ENCODE measurements at places on chromosomes 6 and 20.

- no peak for DNase-seq
Measured at GRCh38 chr6:150539568-150539967, 60.1 kb upstream of the PLEKHG1 start.

GRCh38 chr6:2861060-2861821, 19.6 kb upstream of the SERPINB1 start:
- peak; percentile 54 for DNase-seq

DNA sequence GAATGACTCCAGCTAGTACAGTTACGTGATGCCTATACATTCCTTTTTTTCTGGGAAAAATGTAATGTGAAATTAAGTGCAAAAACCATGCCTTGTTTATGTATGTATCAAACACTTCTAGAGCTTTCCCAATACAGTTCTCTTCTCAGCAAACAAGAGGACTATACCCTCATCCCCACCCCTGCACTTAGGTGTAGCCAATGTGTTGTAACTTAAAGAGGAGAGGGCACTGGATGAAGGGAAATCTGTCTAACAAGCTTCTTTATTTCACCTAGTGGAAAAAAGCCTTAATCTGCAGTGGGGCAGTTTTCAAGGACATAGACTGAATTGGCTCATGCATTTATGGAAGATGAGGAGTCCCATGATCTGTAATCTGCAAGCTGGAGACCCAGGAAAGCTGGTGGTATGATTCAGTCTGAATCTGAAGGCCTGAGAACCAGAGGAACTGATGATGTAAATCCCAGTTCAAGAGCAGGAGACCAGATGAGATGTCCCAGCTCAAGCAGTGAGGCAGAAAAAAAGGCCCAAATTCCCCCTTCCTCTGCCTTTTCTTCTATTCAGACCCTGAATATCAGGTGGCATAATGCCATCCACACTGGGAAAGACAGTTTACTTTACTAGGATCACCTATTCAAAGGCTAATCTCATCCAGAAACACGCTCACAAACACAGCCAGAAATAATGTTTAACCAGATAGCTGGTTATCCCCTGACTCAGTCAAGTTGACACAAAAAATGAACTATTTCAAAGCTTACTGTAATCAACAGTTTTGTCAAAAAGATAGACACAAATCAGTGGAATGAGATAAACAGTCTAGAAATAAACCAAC, 25.8 kb upstream of the SLC17A3 start:
- DNase-seq = no peak

- no peak for DNase-seq
Measured at GRCh38 chr20:4604580-4604979, 117.1 kb upstream of the PRND start.

GRCh38 chr20:10618611-10619245, 55.1 kb downstream of the JAG1 start:
- DNase-seq = no peak

- DNase-seq = no peak
Measured at GRCh38 chr20:3350422-3350821, 57.0 kb downstream of the DNAAF9 start.

DNA sequence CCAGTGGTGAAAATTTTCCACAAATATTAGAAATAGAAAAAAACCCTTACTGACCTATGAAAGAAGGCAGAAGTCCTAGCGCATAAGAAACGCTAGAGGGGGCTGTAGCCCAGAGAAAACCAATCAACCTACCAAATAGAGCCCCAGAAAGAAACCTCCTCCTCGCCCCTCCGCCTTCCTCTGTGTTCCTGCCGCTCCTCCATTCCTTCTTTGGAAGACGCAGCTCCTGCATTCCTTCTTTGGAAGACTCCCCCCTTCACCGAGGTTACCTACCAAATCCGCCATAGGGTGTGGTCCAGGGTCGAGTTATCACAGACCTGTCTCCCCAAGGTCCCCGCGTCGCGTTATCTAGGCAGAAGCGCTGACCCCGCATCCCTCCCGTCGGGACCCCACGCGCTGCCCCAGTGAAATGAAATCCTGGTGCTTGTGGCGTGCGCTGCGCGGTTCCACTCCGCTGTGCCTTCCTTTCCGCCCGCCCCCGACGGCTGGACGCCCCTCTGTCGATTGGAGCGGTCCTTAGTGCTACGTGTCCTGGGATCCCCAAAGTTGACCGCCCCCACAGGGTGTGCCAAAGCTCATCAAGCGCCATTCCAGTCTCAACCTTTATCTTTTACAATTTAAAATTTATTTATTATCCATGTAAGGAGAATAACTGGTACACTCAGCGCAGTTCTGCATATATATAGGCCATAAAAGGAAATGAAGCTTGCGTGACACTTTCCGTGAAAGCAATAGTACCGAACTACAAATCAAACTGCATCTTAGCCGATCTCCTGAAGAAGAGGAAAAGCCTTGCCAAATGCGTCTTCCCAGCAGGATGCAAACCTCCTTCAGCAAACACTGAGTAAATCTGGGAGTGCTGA, 13.0 kb downstream of the RPP21 start:
- DNase-seq = peak; percentile 62

GRCh38 chr6:96724641-96725040, 112.6 kb downstream of the GPR63 start:
- no peak for DNase-seq

GRCh38 chr20:62240020-62240685, 1.8 kb downstream of the OSBPL2 start:
- no peak for DNase-seq

DNA sequence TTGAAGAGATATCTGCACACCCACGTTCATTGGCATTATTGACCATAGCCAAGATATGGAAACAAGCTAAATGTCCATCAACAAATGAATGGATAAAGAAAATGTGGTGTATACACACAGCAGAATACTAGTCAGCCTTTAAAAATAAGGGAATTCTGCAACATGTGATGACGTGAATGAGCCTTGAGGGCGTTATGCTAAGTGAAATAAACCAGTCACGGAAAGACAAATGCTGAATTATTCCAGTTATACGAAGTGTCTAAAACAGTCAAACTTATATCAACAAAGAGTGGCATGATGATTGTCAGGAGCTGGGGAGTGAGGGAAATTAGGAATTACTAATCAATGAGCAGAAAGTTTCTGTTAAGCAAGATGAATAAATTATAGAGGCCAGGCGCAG, 8.4 kb upstream of the DEFB121 start:
- no peak for DNase-seq

- DNase-seq = no peak
Measured at GRCh38 chr20:60071965-60072364, 113.7 kb downstream of the CDH26 start.

- no peak for DNase-seq
Measured at GRCh38 chr6:87754828-87755227, 52.8 kb upstream of the AKIRIN2 start.

- DNase-seq = no peak
Measured at GRCh38 chr20:58938078-58938477, 43.0 kb upstream of the NELFCD start.

DNA sequence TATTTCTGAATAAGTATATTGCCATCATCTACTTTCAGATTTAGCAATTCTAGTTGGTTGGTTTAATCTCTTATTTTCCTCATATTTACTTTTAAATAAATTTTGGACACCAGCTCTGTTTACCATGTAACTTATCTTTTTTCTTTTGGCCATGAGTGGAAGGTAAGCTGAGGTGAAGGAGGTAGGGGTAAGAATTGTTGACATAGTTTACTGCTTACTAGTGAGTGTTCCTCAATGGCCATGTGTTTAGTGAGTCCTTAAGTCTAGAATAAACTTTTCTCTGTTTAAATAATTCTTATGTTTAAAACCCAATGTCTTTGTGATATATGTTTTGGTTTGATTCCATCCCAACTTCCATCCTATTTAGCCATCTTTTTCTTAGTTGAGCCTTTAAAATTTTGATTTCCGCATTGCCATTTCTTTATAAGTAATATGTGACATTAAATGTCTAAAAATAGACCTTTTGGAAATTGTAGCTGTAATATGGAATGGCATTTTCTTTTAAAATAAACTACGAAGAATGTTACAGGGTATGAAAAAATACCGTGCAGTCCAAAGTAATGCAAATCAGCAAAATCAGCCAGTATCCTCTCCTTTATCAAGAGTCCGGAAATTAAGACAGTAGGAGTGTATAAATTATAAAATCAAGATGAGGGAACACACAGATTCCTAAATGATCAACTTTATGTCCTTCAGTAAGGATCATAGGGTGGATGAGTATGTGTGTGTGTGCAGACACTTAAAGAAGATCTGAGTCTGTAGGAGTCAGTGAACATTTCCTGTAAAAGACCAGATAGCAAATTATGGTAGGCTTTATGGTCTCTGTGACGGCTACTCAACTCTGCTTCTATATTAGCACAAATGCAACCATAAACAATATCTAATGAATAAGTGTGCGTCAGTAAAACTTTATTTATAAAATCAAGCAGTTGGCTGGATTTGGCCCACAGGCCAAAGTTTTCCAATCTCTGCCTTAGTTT, 10.3 kb downstream of the STXBP5 start:
- no peak for DNase-seq

DNA sequence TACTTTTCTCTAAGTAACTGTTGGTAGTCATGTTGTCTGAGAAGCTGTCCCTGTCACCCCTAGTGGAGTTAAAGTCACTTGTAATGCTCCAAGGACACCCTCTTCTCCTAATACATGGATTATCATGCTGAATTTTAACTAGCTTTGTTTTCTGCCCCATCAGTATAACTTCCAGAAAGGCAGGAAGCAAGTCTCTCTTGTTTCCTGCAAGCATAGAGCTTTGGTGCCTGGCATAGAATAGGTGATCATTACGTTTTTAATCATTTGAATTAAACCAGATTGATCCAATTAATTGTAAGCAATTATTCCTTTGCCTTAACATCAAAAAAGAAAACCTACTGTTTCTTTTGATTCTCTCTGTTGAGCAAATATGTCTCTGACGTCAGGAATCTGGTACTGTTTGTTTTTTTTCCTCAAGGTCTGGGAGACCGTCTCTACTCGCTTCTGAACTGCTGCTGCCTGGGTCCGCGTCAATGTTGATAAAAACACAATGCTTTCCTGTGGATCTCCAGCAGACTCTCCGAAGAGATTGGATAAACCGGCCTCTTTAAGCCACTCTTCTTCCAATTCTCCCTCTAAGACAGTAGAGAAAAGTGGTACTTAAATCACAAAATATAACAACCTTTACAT, 71.8 kb downstream of the ARHGAP18 start:
- DNase-seq = no peak

DNA sequence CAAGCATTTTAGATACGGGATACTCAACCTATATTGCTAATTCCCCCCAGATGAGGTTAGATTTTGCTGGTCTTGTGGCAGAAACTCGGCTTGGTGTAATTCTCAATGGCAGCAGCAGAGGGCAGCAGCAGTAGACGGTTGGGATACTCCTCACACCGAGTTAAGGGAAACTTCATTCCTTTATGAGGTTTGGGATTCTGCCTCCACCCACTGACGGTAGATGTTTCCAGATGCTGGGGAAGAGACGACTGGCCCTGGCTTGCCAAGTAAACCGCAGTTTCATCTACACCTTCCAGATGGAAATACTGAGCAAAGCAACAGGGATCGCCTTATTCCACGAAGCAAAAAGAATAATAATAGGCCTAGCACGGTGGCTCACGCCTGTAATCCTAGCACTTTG, 8.2 kb upstream of the TBC1D7 start:
- peak; percentile 76 for DNase-seq

GRCh38 chr20:17618673-17619013, 48.8 kb downstream of the DSTN start:
- no peak for DNase-seq

DNA sequence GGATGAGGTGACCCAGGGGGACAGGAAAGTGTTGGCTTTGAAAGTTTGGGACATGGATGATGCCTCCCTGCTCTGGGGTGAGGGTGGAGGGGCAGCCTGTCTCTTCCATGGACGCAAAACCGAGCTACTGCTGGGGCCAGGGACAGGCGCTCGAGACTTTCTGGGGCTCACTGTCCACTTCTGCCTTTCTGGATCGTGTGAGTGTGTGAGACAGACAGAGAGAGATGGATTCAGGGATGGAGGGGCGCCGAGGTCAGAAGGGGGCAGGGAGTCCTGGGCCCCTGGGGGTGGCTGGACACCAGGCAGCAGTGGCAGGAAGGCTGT, 78.0 kb upstream of the GATA5 start:
- DNase-seq = no peak
